ENCODE measurements at places on chromosomes 3 and 15.

DNA sequence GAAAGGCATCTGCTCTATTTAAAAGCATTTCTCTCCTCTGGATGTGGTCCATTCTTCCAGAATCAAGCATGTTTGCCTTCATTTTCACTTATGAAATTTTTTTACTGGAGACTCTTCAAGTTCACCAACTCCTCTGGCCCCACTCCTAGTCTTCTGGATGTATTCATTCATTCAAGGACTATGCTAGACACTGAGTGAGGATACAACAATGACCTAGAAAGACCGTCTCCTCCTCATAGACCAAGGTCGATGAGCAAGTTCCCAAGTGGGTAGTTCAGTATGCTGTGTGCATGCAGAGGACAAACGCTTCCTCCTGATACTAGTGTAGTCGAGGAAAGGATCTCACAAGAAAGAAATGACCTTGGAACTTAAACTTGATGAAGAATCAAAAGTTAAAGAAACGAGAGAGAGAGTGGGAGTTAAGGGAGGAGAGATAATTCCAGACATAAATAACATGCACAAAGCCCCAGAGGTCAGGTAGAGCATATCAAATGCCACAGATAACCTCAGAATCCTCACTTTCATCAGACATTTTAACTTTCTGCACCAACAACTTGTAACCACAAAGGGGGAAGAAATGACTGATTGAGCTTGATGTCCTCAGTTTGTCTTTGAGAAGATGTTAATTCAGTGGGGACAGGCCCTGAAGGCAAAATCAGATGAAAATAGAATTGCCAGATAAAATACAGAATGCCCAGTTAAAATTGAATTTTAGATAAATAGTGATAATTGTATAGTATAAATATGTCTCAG, 149.4 kb downstream of the IMPG2 start:
- no peak for DNase-seq

DNA sequence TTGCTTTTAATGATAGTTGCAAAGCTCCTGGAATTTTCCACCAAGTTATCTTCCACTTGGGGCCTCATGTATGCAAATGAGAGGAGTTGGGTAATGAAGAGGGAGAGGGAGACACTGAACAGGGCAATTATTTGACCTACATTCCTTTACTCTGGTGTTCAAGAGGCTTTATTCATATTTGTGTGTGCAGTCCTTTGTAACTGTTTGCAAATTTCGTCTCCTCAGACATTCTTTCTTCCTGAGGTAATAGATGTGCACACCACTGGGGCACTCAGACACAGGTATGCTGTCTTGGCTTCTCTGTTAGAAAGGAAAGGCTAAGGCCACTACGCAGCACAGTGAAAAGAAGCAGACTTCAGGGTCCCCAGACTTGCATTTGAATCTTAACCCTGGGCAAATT, 189.7 kb upstream of the IL12A start:
- no peak for DNase-seq

GRCh38 chr3:127089486-127090145, 103.3 kb upstream of the PRR23E start:
- DNase-seq, result no peak

DNA sequence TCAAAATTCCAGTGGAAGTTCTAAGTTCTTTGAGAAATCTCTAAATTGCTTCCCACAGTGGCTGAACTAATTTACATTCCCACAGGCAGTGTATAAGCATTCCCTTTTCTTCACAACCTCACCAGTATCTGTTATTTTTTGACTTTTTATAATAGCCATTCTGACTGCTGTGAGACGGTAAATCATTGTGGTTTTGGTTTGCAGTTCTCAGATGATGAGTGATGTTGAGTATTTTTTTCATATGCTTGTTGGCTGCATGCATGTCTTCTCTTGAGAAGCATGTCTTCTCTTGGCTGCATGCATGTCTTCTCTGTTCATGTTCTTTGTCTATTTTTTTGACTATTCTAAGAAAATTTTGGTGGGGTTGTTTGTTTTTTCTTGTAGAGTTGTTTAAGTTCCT, 499.6 kb upstream of the CCDC54 start:
- no peak for DNase-seq

DNA sequence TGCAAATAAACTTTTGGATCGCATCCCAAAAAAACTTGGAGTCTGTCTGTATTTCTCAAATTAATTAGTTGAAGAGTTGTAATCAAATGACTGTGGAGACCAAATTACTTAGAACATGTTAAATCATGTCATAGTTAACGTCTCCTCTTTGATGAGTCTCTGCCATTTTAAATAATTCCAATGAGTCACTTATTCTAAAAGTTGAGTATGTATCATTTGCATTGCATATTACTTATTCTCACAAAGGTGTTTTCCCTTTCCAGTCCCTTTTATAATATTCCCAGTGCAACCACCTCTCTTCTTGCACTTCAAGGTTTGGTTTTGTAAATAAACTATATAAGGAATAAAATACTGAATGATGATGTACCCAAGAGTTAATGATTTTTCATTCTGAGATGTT, 36.0 kb upstream of the MBNL1 start:
- DNase-seq, result no peak

Data from left lung (tissue), 14 donors.